ENCODE measurements at places on chromosomes 1 and 21. TPM values are rescaled to one million over a fixed set of nuclear protein-coding genes. Genes with fewer than 3 reads are reported as not detected.
A peak's percentile ranks its signal among the peaks of the same experiment; 100 is the strongest.

DNA sequence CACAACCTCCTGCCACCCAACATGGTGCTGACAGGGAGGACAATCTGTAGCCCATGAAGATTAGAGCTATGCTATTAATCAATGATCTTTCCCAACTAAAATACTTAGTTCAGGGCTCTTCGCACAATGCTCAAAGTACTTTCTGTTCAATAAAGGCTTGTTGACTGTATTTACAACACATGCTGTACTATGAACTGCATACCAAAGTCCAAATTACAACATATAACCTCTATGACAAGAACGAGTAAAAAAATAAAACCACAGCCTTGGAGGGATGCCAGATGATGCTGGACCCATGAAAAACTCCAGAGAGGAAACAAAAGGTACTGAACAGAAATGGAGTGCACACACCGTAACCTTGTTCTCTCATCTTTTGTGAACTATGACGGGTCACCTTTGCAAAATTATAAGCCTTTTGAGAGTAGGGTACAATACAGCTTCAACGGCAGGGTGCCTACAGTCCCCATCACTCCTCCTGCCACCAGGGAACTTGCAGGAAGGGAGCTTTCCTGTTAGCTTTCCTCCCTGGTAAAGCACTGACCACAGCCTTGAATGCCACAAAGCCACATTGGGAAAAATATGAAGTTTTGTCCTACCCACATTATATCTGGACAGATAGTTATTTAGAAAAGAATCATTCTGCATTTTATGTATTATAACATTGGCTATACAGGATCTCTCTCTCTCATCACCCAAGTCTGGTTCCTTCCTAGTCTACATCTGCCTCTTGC lies 175.6 kb downstream of the NRIP1 start:
- DNase-seq = peak; percentile 72

DNA sequence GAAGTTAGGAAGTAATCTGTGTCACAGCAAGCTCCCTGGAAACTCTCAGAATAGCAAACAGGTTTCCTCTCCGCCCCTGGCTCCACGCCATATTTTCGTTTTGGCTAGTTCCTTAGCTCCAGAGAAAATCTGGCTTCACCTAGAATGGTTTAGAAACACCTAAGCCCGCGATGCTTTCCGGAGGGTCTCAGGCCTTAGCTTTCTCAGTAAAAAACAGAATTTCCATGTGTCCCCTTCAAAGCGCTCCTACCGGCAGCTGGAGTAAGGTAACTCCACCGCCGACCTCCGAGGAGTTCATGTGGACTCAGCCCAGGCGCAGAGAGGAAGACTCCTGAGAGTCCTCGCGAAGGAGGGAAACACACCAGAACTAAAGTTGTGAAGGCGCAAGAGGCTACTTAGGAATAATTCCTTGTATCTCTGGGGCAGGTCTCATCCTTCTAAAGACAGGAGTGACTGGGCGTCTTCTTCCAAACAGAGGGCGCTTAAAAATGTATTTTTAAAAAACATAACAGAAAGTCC lies 406 bp downstream of the KIAA0040 start:
- peak; percentile 55 for DNase-seq

The MFAP2 gene
- not detected for total RNA-seq

DNA sequence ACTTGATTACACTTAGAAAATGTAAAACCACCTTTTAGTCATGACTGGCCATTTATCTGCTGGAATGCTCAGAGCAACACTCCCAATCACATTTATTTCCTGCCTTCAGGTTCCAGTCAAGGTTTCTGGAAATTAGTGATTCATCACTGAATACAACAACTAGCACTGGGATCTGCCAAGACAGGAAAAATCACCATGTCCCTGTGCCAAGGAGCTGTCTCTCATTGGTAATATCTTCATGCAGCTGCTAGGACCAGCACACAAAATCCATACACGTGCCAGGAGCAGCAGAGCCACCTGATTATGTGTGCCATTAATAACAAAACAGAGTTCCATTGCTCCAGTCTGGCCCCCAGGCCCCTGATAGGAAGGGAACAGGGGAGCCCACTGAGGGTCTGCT lies 194.6 kb downstream of the TNR start:
- no peak for DNase-seq

- peak; percentile 48 for DNase-seq
Observed at GRCh38 chr1:183472488-183473216, at the start of gene SMG7. TSS of gene SMG7 (plus strand) at chr1:183472499. CDS start at chr1:183472621, 122 bp downstream.

DNA sequence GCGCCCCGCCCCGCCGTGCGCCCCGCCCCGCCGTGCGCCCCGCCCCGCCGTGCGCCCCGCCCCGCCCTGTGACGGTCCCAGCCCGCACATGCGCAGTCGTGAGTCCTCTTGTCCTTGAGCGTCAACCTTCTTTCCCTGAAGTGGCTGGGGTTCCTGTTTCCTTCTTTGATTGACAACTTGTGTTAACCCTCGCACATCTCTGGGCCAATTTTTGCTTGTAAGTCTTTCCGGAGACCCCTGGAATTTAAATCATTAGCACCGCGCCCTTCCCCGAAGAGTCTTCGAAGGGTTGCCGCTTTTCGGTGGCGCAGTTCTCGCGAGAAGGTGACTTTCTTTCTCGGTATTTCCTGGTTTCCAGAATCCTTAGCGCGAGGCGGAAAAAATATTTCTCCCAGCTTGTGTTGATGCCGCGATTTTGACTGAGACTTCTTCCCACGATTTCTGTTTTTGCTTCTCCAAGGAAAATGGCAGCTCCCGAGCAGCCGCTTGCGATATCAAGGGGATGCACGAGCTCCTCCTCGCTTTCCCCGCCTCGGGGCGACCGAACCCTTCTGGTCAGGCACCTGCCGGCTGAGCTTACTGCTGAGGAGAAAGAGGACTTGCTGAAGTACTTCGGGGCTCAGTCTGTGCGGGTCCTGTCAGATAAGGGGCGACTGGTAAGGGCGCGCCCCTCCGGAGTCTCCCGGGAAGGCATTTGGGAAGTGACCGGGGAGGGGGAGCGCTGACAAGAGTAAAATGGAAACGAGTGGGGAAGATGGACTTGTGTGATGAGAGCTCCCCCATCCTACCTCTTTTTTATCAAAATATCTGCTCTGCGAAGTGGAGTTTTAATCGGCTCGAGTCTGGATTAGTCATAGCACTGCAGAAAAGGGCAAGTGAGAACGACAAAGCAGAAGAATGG lies at the start of gene RNPC3:
Gene RNPC3 (plus strand): TSS at position 93 of the 901 bp plus-strand sequence. CDS start 372 bp downstream, at position 465.
- peak; percentile 90 for DNase-seq

The ABCG1 gene
- not detected for total RNA-seq

The AMY2A gene
- total RNA-seq = not detected

- DNase-seq = peak; percentile 92
Observed at GRCh38 chr1:30700528-30701257, 22.7 kb downstream of the MATN1 start.

- DNase-seq = no peak
Observed at GRCh38 chr21:35585155-35585554, 475.2 kb downstream of the SETD4 start.

- peak; percentile 92 for DNase-seq
Observed at GRCh38 chr1:91731815-91732214, 154.1 kb downstream of the TGFBR3 start.

The TINAGL1 gene
- total RNA-seq = 15.3 TPM

The PGLYRP3 gene
- not detected for total RNA-seq

- DNase-seq = peak; percentile 77
Observed at GRCh38 chr1:183932412-183932811, 105.1 kb downstream of the COLGALT2 start.

The COL9A2 gene
- 2.8 TPM for total RNA-seq

DNA sequence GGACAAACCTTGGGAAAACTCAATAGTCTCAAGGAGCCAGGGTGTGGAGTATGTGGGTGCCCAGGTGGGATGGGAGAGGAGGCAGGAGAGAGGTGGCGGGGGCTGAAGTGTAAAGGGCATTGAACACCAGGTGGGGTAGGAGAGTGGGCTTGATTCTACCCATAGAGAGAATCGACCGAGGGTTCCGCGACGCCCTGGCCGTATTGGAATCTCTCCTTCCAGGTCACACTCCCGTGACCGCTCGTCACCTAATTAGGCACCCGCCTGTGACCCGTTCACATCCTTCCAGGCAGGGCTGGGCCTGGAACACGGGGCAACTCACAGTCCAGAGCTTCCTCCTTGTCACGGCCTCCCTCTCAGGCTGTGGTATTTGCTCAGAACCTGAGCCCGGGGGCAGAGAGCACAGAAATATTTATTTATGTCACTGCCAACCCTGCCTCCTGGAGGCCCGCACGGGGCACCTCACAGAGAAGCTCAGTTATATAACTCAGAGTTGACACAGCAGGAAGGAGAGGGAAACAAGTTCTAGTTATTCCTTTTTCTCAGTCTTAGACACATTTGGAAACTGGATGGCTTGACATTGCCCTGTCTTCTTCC lies 12.0 kb downstream of the NCMAP start:
- peak; percentile 78 for DNase-seq

The CFAP141 gene
- not detected for total RNA-seq

GRCh38 chr1:241591317-241591716 lies 48.9 kb downstream of the CHML start:
- DNase-seq = peak; percentile 98

DNA sequence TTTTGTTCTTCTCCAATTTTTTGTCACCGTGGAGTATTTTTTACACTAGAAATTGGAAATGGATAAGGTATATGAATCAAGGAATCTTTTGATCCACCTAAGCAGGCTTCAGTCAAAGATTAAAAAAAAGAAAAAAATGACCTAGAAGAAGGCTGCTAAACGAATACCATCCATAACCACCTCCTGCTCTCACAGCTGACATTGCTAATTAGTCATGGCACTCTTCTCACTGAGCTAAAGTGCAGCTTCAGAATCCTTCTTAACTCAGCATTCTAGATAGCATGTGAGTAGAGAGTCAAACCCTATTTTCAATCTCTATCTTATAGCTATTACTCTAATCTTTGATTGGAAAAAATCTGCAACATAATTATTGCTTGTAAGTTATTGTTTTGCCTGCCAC lies 40.2 kb upstream of the ST6GALNAC5 start:
- no peak for DNase-seq

The MPZ gene
- total RNA-seq = 0.89 TPM

- no peak for DNase-seq
Observed at GRCh38 chr1:228377664-228378089, 29.0 kb downstream of the TRIM11 start.

The COL8A2 gene
- 1.7 TPM for total RNA-seq

The GJB4 gene
- total RNA-seq = not detected

The ZFYVE9 gene
- total RNA-seq = 9.2 TPM

The FAAH gene
- total RNA-seq = 0.69 TPM
